ENCODE measurements at places on chromosomes 2 and 18.
A peak's percentile ranks its signal among the peaks of the same experiment; 100 is the strongest.

DNA sequence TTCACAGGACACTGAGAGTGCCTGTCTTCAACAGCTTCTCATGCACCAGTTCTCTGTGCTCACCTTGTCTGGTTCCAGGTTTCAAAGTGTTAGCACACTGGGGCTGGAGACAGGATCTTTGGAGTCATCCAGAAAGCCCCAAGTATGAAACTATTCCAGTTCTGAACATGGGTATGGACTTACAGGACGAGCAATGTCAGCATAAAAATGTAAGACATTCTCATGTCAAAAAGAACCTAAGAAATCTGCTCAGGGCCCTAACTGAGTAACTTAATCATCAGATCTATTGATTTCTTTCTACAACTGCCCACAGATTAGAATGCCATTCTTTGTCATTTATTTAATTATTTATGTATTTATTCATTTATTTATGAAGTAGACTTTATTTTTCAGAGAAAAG lies 184.5 kb downstream of the AGPS start:
- DNase-seq = no peak

DNA sequence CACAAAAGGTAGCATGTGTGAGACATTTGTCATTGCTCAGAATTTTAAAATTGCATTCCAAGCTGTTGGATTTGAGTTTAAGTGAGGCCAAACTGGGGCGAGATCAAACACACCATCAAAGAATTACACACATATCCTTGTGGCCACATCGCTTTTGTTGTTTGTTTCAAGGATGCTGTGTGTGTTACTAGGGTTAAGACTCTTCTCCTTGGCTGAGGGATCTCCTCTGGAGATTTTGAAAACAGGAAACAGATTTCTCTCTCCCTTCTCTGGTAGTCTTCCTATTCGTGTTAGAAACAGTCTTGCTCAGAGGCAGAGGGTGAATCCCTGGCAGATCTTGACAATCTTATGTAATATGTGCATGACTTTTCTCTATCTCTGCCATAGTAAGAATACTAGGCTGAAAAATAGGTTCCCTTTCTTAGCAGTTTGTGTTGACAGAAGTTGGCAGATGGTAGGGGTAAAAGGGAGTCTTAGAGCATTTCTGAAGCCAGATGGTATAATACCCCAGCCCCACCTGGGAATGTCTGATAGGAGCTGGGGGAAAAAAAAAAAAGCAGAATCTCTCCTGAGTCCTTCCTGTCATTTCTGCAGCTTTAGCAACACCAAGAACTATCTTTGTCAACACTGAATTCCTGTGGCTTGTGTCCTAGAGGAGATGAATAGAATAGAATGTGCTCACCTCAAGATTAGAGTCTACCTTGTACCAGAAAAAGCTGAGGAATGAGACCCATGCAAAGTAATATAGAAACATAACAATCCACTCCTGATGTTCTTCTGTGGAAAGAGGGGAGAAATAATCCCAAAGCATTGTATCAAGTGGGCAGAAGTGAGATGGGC lies 101.8 kb downstream of the XRCC5 start:
- DNase-seq = no peak

DNA sequence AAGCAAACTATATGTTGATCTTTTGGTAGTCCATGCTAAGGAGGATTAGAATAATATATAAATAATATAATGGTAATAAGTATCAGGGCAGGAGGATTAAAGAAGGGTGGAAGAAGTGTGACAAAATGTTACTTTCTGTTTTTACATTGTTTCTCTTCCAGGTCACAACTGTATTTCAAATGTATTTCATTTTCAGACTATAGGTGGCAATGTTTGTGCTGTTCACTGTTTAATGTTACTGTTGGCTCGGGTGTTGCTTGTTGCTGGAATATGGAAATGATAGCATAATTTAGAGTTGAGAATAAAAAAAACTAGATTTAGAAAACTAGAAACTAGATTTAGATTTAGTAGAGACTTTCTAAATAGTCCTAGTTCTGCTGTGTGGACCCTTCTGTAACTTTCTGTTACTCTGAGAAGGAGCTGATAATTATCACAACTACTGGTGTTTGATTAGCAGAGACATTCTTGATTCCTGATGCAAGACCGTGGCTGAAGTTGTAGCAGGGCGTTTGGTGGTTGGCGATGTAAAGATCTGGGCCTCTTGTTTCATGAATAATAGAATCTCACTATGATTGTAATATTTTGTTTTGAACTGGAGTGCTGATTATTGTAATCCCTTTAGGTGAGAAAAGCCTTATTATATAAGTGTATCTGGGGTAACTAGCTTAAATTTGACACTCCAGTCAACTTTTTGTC lies 7.9 kb downstream of the NEDD4L start:
- peak; percentile 22 for DNase-seq

GRCh38 chr18:3213300-3214059 lies 6.3 kb downstream of the MYOM1 start:
- DNase-seq = no peak

DNA sequence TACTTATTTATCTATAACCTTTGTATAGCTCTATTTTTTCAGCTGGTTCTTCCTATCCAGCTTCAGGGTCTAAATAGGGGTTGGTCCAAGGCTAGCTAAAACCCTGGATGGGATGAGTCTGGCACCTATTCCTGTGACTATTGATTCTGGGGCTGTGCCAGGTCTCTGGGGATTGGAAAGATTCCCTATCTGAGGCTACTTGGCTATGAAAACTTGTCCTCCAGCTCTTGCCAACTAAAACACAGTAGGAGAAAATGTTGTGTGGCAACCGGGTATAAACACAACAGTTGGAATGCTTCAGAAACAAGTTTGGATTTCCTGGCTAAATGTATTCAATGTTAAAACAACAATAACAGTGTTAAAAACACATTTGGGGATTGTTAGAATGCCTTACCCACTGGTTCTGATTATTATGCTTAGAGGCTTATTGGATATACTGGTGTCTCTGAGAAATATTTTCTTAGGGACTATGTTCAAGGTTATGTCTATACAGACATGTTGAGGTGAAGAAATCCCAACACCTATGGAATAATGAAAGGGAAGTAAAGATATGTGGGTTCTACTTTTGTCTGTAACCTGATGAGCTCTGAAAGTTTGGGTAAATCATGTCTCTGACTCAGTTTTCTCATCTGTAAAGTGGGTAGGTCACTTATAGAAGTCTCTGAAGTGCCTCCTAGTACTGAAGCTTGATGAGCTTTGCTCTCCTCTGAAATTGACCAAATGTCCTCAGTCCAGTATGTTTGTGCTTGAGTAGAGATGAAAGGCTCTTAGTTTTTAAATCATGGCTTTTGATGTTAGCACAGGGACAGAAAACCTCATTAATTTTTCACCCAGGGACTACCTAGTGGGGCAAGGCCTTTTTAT lies 460.7 kb downstream of the MTX2 start:
- no peak for DNase-seq

DNA sequence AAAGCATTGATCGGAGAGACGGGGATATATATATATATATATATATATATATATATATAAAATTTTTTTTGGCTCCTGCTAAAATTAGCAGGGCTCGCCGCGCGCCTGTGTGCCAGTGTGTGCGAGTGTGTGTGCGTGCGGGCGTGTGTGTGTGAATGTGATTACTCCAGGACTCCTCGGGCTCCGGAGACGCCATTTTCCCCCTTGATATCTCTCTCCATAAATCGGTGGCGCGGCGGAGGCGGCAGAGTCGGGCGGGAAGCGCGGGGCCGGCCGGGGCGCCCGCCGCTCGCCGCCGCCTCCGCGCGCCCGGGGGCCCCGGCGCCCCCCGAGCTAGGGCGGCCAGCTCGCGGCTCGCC lies 795 bp upstream of the SETBP1 start:
- DNase-seq = peak; percentile 28

DNA sequence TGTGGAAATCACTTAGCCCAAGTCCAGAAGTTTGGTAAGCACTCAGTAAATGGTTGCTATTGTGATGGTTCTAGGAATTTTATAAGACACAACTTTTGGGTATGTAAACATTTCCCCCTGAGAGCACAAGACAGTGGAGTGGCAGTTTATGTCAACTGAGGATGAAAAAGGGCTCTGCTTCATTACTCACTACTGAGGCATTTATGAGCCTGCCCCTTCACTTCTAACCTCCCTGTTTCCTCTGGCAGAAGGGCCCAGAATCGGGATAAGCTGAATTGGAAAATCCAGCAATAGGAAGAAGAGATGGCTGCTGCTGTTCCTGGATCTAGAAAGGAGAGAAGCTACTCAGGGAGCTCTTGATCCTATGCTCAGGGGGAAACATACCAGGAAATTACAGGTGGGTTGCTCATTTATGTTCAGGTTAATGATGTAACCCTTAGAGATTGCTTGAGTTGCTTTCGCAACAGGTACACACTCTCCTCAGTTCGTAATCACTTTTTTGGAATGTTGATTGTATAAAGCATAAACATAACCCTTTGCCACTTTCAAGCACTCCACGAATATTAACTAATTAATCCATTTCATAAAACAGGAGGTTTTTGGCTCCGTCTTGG lies 46.3 kb downstream of the ADCYAP1 start:
- DNase-seq = no peak

DNA sequence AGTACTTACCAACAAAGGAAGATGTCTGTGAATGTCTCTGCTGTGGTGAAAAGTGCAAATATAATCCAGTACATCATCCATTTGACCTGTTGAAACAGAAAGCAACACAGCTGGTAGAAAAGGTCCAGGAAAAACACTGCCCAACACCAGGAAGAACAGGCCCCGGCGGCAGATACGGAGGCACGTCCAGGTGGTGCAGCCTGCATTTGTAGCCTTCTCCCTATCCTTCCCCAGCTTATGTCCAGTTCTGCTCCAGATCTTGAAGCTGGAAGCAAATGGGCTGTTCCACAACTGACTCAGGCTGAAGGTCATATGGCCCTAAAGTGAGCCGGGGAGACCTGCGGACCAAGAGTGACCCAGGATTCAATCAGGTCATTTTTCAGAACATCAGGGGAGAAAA lies 64.7 kb downstream of the MRPL35 start:
- no peak for DNase-seq

- no peak for DNase-seq
These were observed at the start of gene ASTL for GRCh38 chr2:96138179-96139145. Gene ASTL (minus strand): TSS chr2:96138502. CDS start chr2:96138436, 66 bp downstream.

DNA sequence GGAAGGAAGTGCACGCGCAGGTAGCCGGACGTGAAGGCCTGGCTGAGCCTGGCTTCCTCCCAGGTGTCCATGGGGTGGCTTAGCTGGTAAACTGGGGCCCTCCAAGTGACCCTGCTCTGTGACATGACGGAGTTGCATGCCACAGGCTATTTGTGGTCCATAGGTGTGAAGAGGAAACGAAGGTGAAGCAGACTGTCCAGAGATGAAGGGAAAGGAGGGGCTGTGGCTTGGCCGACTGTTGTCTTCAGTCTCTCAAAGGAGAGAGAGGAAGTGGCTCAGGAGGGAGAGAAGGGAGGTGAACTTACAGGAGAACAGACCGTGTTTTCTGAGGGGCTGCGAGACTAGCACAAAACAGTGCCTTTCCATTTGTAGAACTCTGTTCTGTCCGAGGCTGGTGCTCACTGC lies 19.3 kb downstream of the INPP5D start:
- peak; percentile 67 for DNase-seq

DNA sequence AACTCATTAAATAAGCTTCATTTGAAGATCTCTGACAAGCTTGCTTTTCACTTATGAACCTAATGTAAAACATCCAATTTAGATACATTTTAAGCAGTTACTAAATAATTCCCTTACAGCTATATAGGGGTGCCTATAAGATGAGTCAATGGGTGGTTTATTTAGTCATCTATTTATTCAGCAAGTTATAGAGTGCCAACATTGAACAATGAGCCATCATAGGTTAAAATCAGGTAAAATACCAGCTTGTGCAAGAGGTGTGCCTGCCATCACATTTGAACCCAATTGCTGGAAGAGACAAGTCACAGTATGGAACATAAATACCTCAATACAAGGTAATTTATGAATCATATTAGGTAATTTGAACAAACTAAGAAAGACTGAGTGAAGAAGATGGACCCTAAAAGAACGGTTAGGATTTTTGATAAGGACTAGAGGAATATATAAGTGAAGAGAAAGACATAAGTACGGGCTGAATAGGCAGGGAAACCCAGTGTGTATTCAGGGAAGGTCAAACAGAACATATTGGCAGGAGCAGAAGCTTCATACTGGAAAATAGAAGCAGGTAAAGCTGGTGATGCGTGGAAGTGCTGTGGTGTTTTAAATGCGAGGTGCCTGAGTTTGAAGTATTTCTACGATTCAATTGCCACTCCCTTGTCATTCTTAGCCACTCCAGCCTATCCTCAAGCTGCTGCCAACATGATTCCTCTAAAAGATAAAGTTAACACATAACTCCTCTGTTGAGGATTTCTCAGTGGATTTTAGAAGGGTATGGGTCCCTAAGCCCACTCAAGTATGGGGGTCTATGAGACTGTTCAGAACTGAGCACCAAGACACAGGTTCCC lies 18.9 kb upstream of the STAT4 start:
- DNase-seq = no peak

DNA sequence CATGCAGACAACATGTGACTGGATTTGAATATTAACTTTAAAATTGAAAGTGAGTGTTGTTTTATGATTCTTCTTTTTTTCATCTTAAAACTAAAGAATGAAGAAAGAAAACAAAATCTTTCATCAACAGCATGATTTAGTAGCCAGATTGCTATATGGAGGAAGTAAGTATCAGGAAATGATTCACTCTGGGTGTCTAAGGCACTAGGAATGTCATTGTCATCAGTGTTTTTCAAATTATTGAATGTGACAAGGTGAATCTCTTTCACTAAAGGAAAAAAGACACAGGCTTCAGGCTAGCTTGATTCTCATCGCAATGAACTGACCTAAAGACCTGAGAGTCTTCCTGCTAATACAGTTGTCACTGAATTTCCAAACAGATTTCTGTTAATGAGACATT lies 430.1 kb downstream of the FBXO15 start:
- DNase-seq = no peak

DNA sequence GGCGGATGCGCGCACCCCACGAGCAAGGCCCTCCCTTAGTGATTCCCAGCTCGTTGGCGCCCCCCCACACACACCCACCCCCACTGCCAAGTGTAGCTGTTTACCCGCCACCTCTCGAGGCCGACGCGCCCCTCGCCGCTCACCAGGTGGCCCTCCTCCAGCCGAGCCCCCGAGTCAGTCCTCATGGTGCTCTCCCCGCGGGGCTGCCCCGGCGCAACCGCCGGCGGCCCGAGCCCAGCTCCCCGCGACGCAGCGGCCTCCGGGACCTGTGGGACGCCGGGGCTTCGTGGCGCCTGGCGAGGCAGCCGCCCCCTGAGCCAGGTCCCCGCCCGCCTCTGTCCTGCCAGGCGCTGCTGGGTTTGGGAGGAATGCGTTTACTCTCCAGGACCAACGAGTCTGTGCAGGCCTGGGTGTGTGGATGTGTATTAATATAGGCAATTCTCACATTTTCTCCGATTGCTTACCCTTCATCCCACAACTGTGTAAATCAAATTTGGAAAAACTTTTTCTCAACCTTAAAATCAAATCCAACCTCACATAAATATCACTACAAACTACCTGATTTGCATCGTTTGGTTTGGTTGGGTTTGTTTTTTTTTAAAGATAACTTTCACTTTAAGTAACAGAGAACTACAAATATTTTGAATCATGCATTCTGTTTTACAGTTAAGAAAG lies at the start of gene TMEM237:
Gene TMEM237 (minus strand): TSS at position 288 of the 675 bp plus-strand sequence. CDS start 103 bp downstream, at position 185.
- DNase-seq = peak; percentile 25

Data from natural killer cell (primary cell).